Stimulated activated CD4-positive, alpha-beta T cell treated with anti-CD3 and anti-CD28 coated beads, Interleukin-4, amount 100 ng/mL, for 48 hours (primary cell): ENCODE measurements at places on chromosomes 7 and 10.

GRCh38 chr7:106683941-106684340 is 23.0 kb upstream of the CCDC71L start:
- no peak for DNase-seq

DNA sequence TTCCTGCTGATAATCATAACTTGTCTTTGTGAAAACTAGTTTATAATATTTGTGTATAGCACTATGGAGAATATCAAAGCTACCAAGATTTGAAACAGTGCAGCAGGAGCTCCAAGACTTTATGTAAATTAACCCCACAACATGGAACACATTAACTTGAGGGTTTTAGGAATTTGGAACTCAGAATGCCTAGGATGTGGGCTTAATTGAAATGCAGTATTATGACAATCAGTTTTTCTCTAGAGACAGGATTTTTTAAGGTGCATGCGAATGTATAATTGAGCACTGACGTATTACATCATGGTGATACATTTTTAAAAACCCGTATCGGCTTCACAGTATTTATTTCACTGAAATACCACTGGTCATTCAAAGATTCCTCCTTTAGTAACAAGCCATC is 313.1 kb upstream of the DGKB start:
- DNase-seq: no peak

- peak; percentile 35 for DNase-seq
Measured at GRCh38 chr10:77641788-77642397, 4.3 kb upstream of the KCNMA1 start.

GRCh38 chr7:24924375-24924774 is 55.6 kb downstream of the OSBPL3 start:
- DNase-seq: no peak

DNA sequence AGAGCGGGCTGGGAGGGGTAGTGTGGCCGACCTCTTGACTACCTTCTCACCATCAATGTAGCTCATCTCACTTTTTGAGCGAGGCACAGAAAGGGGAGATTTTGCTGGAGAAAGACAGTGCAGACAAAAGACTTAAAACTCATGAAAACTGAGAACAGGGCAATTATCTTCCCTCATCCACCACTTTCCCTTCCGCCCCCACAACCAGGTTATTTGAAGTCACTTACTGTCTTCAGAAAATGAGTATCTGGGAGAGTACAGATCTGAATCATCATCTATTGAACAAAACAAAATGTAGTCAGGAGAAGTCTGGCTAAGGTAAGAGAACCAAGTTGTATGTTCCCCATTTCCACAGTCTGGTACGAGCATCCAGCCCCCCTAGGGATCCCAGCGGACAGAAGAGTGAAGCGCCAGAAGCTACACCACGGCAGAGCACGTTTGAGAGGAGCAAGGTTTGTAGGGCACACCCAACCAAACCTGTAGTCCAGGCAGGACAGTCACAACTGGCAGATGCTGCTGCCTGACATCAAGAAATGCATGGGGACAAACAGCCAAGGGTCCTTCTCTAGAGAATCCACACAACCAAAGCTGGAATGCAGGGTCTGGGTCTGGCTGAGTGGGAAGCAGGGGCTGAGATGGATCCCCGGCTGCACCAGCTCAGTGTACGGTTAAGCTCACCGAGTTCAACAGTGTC is 93.4 kb upstream of the PDLIM1 start:
- peak; percentile 45 for DNase-seq

DNA sequence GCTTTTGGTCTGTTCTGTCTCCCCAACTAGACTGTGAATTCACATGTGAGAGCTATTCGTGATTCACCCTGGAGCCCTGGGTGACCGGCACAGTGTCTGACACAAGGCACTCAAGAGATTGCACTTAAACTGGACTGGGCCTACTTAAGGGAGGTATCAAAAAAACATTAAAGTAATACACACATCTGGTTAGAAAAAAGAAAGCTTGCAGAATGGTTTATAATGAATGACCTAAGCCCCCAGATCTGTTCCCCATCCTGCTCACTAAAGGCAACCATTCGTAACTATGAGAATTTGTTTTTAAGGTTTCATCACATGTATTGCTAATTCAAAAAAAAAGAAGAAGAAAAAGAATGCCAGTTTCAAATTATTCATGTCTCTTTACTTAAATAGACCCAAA is 74.5 kb downstream of the DGKI start:
- DNase-seq: no peak
